COR-L47 (cell line): ENCODE measurements at places on chromosomes 16 and 17.

- no peak for DNase-seq
Observed at GRCh38 chr17:45123930-45124796, 8.2 kb downstream of the PLCD3 start.

- DNase-seq: no peak
Observed at GRCh38 chr17:28978356-28978964, 27.1 kb upstream of the PHF12 start.

GRCh38 chr16:65547772-65548446 lies 426.0 kb upstream of the CDH11 start:
- DNase-seq: no peak

DNA sequence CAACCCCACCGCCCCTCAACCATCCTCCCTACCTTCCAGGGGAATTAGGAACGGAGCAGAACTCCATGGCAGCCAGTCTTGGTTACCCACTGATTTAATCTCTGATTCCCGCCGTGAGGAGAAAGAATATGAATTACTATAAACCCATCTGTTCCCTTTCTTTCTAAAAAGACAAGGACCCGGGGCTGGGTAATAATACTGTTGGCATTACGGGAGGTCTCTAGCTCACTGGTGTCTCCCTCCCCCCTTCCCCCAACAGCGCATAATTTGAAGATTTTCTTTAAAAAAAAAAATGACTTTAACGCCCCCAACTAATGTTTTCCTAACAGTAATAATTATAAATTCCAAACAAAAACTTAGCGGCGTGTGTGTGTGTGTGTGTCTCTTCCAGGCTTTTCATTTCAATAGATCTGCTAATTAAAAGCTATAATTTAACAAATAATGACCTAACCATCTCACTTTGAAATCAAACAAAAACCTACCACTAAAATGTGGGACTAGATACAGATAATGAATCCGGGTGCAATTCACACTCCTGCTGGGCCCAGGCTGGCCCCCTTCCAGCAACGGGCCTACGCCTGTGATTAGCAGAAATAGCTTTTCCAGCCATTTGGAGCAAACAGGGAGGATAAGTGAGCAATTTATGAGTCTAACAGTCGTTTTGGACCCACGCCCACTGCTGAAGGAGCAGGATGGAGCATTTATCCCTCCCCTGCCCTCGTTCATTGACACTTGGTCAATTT lies 18.2 kb upstream of the BHLHA9 start:
- peak; percentile 90 for DNase-seq

DNA sequence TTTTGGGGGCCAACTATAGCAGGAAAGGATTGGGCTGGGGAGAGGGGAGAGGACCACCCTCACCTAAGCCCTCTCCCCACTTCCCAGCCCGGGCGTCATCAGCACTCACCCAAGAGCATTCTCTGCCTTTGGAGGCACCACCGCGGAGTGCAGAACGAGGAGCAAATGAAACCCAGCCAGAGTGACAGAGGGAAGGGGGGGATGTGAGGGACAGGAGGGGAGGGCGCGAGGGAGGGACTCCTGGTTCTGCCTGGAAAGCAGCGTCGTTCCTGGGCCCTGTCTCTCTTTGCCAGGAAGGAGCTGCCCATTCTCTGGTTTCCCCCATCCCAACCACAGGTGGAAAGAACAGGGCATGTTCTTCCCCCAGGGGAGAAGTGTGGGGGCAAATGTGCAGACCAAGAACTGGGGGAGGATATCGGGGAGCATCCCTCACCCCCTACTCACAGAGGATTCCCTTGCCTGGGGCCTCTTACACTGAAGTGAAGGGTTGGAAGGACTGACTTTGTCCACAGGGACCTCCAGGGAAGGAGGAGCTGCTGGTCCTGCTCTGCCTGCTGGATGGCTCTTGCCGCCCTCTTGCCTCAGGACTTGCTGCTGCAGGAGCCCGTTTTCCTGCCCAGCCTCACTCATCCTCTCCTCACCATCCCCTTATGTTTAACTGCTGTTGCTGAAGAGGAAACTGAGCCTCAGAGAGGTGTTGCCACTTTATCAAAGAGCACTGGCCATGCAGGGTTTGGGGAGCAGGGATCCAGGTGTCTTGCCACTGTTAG lies 3.5 kb upstream of the C17orf113 start:
- DNase-seq: no peak

DNA sequence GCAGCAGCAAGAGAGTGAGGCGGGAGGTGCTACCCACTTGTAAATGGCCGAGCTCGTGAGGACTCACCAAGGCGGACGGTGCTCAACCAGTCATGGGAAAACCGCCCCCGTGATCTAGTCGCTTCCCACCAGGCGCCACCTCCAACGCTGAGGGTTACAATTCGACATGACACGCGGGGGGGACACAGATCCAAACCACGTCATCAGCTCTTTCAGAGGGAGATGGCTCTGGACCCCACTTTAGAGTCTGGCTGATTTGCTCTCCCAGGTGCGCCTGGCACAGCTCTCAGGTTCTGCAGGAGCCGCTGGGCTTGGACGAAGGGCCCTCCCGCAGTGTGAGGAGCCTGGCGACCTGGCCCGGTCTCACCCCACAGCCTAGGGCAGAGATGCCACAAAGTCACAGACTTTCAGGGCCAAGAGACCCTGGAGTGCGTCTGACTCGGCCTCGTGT lies 21.1 kb upstream of the DOC2B start:
- DNase-seq: no peak

DNA sequence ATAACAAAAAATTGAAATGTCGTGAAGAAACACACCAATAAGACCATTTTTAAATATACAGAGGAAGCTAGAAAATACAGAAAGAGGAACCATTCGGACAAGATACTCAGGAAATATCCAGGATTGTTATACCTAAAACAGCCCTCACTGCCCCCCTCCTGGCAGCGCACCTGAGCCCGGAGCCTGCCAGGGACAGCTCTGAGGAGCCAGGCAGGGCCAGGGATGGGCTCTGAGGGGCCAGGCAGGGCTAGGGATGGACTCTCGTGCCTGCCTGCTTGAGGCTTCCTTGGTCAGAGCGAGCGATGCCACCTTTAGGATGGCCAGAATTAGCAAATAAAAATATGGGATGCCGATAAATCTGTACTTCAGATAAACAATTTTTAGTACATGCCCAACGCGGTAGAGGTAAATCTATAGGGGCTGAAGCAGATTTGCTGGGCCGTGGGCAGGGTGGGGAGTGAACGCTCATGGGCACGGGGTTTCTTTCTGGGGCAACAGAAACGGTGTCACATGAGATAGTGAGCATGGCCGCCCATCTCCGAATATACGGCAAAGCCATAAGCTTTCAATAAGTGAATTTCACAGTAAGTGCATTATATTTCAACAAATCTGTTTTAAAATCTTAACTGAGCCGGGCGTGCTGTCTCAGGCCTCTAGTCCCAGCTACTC lies 18.2 kb upstream of the CSNK1D start:
- no peak for DNase-seq

DNA sequence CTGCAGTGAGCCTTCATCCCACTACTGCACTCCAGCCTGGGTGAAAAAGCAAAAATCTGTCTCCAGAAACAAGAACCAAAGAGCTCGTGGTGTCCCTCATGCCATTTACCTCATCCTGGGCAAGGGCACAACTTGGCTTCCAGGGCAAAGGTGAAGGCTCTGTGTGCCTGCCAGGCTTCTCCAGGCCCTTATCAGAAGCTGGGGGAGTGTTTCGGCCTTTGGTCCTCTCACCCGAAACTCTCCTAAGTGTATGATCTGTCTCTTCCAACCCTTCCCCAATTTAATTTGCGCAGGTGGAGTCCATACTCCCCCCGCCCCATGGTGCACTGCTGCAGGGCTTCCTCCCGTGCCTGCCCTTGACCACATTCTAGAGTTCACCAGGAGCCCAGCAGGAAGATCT lies 1.1 kb downstream of the CES2 start:
- no peak for DNase-seq

DNA sequence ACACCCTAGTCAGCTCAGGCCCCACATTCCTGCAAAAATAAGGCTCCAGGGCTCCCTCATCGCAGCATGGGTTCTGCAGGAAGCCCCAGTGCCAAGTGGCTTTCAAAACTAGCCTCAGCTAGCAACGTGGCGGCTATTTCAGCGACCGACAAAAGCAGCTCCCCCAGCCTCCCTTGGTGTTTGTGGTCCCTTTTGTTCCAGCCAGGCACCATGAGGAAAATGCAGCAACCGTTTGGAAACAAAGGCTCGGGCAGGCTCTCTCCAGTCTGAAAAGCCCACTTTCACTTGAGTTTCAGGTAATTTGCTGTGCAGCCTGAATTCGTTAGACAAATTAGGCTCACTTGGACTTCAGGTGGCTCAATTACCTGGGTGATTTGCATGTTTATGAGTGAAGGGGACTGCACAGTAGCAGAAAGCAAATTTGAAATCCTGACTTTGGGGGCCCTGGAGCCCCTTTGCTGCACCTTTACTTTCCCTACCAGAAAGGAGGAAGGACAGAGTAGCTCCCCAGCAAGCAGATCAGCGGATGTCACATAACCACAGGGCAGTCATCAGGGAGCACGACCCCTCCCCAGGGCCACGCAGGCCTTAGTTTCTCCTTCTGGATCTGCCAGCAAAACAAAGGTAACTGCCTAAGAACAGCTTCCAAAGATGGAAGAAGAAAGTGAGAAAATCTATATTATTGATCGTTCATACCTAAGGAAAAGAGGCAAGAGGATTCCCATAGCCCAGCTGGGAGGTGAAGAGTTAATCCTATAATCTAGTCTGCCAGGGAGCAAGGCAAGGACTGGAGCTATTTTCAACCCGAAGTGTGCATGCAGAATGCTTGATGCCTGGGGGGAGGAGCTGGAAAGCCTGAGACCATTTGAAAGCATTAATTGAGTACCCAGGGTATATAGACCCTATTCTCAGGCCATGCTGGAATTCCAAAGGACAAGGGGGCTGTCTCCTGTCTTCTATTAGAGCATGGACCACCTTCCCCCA lies 143.1 kb upstream of the SDK2 start:
- DNase-seq: no peak

DNA sequence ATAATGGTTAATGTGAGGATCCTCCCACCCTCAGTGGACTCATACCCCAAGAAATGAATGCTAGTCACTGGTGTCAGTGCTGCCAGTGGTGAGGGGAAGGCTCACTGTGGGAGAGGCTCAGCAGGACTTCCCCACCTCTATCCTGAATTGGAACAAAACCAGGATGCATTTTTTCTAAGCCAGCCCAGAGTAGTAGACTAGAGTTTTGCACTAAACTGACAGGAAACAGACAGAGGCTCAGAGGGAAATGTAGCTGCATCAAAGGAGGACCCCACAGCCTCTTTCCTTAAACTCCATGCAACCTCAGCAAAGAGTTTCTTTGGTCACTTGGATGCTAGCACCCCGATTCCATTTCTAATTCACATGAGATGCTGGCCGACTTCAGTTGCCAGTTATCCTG lies 10.7 kb upstream of the SKAP1 start:
- no peak for DNase-seq

- peak; percentile 14 for DNase-seq
Observed at GRCh38 chr16:68069511-68070248, 15.5 kb upstream of the NFATC3 start.

- DNase-seq: no peak
Observed at GRCh38 chr16:27529962-27530361, 19.8 kb downstream of the GTF3C1 start.

DNA sequence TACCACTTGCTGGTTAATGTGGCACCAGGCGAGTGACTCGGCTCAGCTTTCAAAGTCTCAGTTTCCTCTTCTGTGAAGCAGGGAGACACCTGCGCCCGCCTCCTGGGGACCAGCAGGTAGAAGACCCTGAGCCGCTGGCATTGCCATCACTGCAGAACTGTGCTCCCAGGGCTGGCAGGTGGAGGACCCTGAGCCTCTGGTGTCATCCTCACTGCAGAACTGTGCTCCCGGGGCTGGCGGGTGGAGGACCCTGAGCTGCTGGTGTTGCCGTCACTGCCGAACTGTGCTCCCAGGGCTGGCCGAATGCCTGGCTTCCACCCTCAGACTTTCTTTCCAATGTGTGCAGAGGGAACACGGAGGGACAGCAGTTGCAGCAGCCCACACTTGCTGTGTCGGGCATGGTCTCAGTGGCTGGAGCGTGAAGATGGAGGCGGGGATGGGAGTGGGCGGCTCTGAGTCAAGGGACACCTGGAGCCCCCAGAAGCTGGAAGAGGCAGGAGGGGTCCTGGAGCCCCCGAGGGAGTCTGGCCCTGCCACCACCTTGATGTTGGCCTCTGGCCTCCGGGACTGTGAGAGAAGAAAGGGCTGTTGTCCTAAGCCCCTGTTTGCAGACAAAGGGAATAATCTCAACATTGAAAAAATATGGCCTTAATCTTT lies 75.8 kb upstream of the METTL9 start:
- no peak for DNase-seq
